Ovary (tissue), 10 donors: ENCODE measurements at places on chromosomes 1 and 21. TPM values are rescaled to one million over a fixed set of nuclear protein-coding genes. Genes with fewer than 3 reads are reported as not detected.

DNA sequence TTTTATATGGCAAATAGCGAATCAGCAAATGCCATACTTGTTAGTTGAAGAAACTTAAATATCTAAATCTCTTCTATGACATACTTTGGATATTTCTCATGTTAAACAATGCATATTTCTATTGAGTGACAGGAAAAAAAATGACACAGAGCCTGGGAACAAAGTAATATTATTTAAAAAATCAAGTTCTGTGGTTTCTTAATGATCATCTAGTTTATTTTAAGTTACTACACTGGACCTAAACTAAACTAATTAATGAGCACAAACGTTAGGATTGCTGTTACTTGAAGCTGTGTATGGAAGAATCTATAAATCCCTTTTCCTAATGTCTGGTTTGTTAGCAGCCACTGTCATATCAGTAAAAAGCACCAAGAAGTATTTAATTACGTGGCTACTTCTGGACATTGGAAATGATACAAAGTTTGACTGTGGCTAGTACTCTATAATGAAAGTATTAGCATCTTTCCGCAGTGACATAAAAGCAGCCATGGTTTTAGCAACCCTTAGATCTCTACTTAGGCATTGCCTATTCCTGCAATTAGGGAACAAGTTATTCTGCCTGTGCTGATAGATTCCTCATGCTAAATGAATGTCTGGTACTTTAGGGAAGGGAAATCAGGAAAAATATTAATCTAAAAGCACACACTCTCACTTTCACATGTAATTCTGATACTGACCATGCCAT is 981.7 kb upstream of the B3GALT2 start:
- no peaks in the 10 kb centered on the region for H3K4me1 ChIP-seq
- no peak overlapping the region for H3K4me3 ChIP-seq
- H3K36me3 ChIP-seq = no peaks in the 10 kb centered on the region
- DNase-seq = no peak
- H3K27ac ChIP-seq = no peak overlapping the region

GRCh38 chr1:174743654-174744561 is 255.8 kb upstream of the CACYBP start:
- H3K27me3 ChIP-seq = no peaks in the 10 kb centered on the region
- no peak overlapping the region for H3K4me3 ChIP-seq

DNA sequence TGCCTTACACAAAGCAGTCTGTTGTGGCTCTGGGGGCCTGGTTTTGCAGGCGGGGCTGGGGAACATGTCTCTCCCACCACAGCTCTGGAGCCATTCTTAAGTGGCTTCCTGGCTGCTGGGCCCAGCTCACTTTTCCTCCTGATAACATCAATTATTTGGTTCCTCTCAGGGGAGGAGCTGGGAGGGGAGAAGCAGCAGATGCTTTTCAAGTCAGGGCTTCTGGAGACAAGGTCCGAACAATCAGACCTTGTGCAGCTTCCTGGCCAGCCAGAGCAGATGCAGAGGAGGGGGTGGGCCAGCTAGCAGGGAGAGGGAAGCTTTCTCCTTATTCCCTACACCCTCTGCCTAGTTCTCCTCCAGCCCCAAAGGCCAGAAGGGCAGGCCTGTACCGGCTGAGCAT is 3.7 kb upstream of the PAQR6 start:
- H3K4me3 ChIP-seq = no peak overlapping the region
- no peaks in the 10 kb centered on the region for H3K4me1 ChIP-seq
- H3K36me3 ChIP-seq = no peaks in the 10 kb centered on the region
- H3K27ac ChIP-seq = no peak overlapping the region
- DNase-seq = no peak

DNA sequence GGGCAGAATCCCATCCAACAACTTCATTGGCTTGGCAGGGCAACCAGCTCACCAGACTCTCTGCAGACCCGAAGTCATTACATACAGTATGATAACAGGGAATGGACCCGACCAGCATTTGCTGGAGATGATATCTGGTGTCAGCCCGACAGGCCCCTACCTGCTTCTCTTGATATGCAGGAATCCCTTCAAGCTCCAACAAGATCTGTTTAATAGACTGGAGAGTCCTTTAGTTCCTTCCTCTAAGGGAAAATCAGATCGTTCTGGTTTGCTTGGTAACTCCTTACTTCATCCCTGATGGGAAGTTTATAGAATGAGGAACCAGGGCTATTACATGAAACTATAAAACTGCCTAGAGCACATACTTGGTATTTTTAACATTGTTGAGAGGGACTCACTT is 61.2 kb downstream of the EDARADD start:
- DNase-seq = no peak
- H3K36me3 ChIP-seq = no peaks in the 10 kb centered on the region
- no peak overlapping the region for H3K4me3 ChIP-seq
- H3K4me1 ChIP-seq = no peaks in the 10 kb centered on the region

DNA sequence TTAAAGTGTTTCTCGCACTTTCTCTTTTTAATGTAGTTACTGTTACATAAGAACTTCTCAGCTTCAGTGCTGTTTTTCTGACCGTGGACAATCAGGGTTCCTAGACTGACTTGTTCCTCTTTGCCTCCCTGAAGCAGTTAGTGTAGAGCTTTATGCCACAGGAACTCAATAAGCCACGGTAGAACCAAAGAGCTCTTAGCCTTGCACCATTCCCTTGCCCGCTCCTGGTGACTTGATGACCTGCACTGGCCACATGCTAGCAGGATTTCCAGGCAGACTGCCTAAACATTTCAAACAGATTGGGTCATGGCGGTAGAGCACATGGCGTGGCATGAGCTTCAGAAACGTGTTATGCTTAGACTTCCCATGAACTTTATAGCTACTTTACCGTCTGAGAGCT is 18.8 kb upstream of the FASLG start:
- H3K27me3 ChIP-seq = no peaks in the 10 kb centered on the region
- H3K27ac ChIP-seq = no peak overlapping the region
- no peaks in the 10 kb centered on the region for H3K4me1 ChIP-seq
- no peak overlapping the region for H3K4me3 ChIP-seq

DNA sequence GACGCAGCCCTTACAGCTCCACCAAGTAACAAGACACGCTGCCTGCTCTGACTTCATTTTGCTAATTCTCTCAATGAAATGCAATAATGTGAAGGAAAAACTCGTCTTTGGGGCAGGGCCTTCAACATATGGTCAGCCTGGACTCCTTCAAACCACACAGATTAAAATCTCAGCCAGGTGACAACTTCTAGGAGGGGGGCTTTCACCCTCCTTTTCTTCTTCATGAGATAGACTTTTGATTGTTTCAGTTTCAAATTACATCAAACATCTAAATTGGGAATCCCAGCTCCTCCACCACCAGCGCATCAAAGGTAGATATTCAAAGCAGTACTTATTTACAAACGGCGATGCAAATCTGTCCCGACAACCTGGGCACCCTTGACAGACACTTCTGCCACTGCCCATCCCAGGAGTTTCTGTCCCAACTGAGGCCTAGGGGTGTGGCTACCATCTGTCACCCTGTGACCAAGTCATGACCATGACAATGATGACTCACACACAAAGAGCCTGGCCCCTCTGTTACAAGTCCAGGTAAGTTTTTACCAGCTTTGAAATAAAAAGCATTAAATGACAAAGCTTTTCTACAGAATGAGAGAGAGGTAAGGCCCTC is 29.7 kb downstream of the SSBP3 start:
- H3K4me1 ChIP-seq = peaks cover 58% of the 10 kb centered on the region
- no peak overlapping the region for H3K27ac ChIP-seq
- H3K4me3 ChIP-seq = no peak overlapping the region
- no peaks in the 10 kb centered on the region for H3K27me3 ChIP-seq
- DNase-seq = no peak

DNA sequence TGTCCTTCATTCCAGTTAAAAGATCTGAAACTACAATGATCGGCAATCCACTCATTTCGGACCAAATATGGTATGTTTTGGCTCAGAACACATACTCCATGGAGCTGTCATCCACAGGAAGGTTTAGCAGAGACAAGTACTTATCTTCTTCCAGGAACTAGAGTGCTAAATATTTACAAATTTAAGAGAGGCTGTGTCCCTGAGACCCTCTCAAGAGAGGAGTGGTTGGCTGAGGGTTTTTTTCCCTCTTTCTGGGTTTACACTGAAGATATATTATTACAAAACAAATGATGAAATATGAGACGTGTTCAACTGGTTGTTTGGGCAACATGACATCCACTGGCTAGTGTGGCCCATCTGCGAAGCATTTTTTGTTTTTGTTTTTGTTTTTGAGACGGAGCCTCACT is 25.9 kb upstream of the NID1 start:
- no peaks in the 10 kb centered on the region for H3K36me3 ChIP-seq
- H3K4me3 ChIP-seq = no peak overlapping the region
- H3K4me1 ChIP-seq = peaks cover 4% of the 10 kb centered on the region
- H3K27me3 ChIP-seq = no peaks in the 10 kb centered on the region
- DNase-seq = no peak

GRCh38 chr1:81032973-81033425 is 767.7 kb upstream of the ADGRL2 start:
- H3K27ac ChIP-seq = no peak overlapping the region
- no peaks in the 10 kb centered on the region for H3K36me3 ChIP-seq
- H3K27me3 ChIP-seq = no peaks in the 10 kb centered on the region
- no peaks in the 10 kb centered on the region for H3K4me1 ChIP-seq
- DNase-seq = no peak

DNA sequence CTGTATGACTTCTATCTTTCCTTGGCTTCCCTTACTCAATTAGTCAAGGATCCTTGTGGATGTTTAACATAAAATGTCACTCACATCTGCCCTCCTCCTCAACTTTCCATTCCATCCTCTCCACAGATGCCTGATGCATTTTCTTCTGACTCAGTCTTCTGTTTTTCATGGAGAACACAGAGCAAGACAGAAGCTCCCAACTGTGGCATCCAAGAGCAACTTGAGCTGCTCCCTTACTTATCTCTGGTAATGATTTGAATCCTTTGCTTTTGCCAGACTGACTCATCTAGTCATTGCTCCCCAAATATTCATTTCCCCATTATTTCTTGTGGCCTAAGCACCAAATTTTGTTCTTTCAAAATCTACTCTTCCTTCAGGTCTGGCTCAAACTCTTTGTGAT is 120.6 kb downstream of the LYPLAL1 start:
- no peak overlapping the region for H3K27ac ChIP-seq
- H3K4me3 ChIP-seq = no peak overlapping the region
- no peak for DNase-seq
- no peaks in the 10 kb centered on the region for H3K36me3 ChIP-seq
- peaks cover 6% of the 10 kb centered on the region for H3K4me1 ChIP-seq

DNA sequence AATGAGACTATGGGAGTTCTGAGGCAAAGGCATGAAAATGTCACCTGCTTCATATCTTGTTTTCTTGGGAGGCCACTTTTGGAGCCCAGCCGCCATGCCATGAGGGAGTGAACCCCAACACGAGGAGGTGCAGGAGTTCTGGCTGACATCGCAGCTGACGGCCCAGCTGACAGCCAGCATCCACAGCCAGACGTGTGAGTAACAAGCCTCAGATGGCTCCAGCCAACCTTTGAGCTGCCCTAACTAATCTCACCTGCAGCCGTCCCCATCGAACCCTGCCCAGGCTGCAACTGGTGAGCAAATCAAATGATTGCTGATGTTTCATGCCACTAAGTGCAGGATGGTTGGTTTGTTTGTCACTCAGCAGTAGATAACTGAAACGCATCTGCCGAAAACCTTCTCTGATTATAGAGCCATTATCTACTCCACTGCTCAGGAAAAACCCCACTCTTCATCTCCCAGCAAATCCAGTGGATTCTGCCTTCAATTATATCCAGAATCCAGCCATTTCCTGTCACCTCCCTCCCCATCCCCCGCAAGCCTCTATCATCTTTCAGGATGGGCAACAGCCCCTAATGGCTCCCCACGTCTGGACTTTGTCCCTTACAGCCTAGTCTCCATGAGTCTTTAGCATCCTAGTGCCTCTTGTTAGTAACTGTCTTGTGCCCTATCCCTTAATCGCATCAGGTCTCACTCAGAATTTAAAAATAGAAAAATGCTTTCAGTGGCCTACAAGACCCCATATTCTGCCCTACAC is 18.5 kb upstream of the RAB4A start:
- H3K4me1 ChIP-seq = no peaks in the 10 kb centered on the region
- DNase-seq = no peak
- H3K27me3 ChIP-seq = no peaks in the 10 kb centered on the region
- no peak overlapping the region for H3K4me3 ChIP-seq

GRCh38 chr1:27071049-27071416 is 58.4 kb upstream of the TENT5B start:
- no peak overlapping the region for H3K4me3 ChIP-seq
- H3K27me3 ChIP-seq = no peaks in the 10 kb centered on the region
- H3K4me1 ChIP-seq = peaks cover 4% of the 10 kb centered on the region
- peak; percentile 52 for DNase-seq

DNA sequence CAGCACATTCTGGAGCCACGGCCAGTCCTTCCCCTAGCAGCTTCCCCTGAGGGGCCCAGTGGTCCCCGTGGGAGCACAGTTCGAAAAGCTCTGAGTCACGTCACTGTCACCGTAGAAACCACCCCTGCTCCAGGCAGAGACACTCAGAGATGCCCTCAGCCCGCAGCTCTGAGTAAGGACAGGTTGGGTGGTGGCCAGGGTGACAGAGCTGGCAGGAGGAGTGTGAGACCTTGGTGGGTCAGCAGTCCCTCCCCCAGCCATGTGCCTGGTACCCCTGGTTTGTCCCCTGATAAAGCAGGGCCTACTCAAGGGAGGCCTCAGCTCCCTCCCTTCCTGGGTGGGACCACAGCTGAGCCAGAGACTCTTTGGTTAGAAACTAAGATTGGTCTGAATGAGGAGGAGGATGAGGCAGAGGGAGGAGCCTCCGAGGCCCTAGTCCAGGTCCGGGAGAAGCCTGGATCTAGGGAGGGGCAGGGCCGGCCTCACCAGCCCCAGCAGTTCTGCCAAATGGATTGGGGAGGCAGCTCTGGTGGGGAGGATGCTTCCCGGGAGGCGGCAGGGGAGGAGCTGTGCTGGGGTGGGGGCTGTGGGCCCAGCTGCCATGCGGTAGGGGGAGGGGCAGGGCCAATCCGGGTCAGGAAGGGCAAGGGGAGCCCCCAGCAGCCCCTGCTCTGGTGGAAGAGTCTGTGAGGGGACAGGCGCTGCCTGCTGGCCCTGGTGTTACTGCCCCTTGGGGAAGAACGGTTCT is 55.2 kb downstream of the SLC9A1 start:
- DNase-seq = peak; percentile 71
- no peaks in the 10 kb centered on the region for H3K27me3 ChIP-seq
- H3K27ac ChIP-seq = peak overlapping the region; percentile 83
- H3K36me3 ChIP-seq = no peaks in the 10 kb centered on the region
- H3K4me3 ChIP-seq = no peak overlapping the region

PKP1 gene
- total RNA-seq = not detected

PDE9A gene
- 6.1 TPM for total RNA-seq

KCNJ15 gene
- total RNA-seq = 1.1 TPM

BROX gene
- total RNA-seq = 42.3 TPM

C1orf87 gene
- total RNA-seq = 0.72 TPM

MYCL gene
- 1.0 TPM for total RNA-seq

IVL gene
- total RNA-seq = not detected

SELL gene
- total RNA-seq = 0.56 TPM

BACH1 gene
- 32.2 TPM for total RNA-seq
